ENCODE measurements at places on chromosomes 6 and 20. TPM values are rescaled to one million over a fixed set of nuclear protein-coding genes. Genes with fewer than 3 reads are reported as not detected.

DNA sequence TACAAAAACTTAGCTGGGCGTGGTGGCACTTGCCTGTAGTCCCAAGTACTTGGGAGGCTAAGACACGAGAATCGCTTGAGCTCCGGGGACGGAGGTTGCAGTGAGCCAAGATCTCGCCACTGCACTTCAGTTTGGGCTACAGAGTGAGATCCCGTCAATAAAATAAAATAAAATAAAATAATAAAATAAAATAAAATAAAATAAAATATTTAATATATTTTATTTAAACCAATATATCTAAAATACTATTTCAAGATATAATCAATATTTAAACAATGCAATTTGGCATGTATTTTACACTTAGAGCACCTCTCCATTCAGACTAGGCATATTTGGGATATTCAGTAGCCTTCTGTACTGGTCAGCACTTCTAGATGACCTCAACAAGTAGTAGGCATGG is 142.1 kb downstream of the FOXA2 start:
- H3K36me3 ChIP-seq = no peaks in the 10 kb centered on the region
- H3K27me3 ChIP-seq = no peaks in the 10 kb centered on the region
- no peaks in the 10 kb centered on the region for H3K4me1 ChIP-seq
- DNase-seq = no peak

- no peak for DNase-seq
- H3K36me3 ChIP-seq = peaks cover 9% of the 10 kb centered on the region
- H3K27ac ChIP-seq = peak overlapping the region; percentile 79
- H3K27me3 ChIP-seq = no peaks in the 10 kb centered on the region
- H3K4me3 ChIP-seq = peak overlapping the region; percentile 25
- peaks cover 35% of the 10 kb centered on the region for H3K4me1 ChIP-seq
Observed at GRCh38 chr6:131951576-131952230, 531 bp upstream of the CCN2 start.

DNA sequence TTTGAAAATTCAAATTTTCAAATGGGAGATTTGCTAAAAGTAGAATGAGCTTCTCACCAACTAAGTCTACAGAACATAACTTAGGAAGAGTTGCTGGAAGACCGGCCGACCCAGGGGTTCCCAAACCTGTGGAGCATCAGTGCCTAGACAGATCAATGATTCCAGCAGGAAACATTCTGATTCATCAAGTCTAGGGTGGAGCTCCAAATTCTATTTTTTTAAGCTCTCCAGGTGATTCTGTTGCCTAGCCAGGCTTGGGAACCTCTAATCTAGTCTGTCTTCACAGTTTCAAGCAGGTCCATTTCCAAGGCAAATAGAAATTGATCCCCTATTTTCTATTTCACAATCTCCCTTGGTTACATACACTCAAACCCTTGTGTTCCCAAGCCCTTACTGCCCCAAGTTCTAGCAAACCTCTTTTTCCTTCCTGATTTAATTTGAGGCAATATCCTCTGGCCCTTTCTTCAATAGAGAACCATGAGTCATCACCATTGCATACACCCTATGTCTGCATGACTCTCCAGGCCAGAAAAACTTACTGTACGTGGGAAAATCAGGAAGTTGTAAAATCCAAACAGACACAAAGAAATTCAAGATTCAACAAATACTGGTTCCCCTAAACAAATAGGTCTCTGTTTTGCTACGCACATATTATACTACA is 8.9 kb downstream of the ATXN1 start:
- H3K4me3 ChIP-seq = no peak overlapping the region
- peaks cover 4% of the 10 kb centered on the region for H3K36me3 ChIP-seq
- H3K27ac ChIP-seq = peak overlapping the region; percentile 80
- H3K4me1 ChIP-seq = peaks cover 55% of the 10 kb centered on the region

DNA sequence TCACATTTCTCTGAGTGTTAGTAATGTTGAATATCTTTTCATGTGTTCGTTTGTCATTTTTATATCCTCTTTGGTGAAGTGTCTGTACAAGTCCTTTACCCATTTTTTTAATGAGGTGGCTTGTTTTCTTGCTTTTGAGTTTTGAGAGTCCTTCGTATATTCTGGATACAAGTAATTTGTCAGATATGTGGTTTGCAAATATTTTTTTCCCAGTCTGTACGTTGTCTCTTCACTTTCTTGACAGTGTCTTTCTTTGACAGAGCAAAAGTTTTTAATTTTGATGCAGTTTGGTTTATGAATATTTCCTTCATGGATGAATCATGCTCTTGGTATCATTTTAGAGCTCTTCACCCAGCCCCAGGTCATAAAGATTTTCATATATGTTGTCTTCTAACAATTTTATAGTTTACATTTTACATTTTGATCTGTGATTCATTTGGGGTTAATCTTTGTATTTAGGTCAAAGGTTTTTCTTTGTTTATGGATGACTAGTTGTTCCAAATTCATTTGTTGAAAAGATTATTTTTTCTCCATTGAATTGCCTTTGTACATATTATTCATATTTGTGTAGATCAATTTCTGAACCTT is 152.5 kb downstream of the MRPL14 start:
- H3K4me1 ChIP-seq = no peaks in the 10 kb centered on the region
- no peak overlapping the region for H3K4me3 ChIP-seq

DNA sequence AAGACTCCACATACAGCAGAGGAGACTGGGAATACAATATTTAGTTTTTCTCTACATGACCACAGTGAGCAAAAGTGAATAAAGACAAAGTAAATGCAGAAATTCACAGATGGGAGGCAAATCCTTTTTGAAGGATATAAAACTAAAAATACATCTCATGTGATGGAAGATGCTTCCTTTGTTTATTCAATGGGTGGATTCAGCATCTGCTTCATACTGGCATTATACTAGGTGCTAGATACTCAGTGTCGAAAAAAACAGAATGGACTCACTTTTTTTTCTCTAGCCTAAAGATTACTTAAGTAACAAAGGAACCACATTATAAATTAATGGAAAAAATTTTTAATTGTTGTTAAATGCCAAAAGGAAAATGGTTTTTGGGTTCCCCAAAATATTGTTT is 216.2 kb downstream of the TRDN start:
- H3K36me3 ChIP-seq = no peaks in the 10 kb centered on the region
- H3K27me3 ChIP-seq = peaks cover 1% of the 10 kb centered on the region
- no peaks in the 10 kb centered on the region for H3K4me1 ChIP-seq
- DNase-seq = no peak
- H3K27ac ChIP-seq = no peak overlapping the region

DNA sequence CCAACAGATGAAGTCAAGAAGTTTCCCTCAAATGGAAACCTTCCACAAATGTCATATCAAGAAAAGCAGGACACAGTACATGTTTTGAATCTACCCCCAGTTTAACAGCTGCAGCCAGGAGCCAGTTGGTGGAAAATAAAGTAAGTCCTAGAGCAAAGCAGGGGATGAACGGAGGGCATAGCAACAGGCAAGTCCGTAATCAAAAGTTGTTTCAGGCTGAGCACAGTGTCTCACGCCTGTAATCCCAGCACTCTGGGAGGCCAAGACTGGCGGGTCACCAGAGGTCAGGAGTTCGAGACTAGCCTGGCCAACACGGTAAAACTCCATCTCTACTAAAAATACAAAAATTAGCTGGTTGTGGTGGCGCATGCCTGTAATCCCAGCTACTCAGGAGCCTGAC is 2.4 kb upstream of the SALL4 start:
- no peaks in the 10 kb centered on the region for H3K36me3 ChIP-seq
- no peak for DNase-seq
- H3K4me3 ChIP-seq = no peak overlapping the region
- no peak overlapping the region for H3K27ac ChIP-seq

DNA sequence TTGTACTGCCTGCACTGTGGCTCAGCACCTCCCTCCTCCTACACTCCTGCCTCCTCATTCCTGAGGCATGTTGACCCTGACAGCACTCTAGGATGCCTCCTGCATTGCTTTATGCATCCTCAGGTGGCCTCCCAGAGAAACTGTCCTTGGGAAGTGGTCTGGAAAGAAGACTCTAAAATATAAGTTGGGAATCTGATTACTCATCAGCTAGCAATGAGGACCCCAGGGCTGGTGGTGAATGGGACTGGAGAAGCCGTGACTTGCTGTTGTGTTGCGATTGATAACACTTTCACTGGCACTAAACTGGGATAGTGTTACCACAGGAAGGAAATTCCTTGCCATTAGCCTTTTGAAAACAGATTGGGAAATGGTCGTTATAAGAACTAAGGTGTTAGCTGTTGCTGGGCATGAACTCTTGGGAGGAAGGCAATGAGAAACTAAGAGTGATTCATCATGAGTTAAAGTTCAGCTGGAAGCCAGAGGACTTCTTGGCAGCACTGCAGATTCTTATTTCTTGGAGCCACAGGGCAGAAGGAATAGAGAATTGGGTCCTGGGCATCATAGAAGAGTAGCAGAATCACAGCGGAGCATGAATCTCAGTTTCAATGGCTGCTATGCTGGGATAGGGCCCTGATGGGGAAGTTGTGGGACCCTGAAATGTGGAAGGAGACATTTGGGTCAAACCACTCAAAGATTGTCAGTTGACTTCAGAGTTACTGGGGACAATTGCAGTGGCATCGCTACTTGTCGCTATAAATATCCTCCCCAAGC is 10.1 kb upstream of the SIRPD start:
- no peaks in the 10 kb centered on the region for H3K36me3 ChIP-seq
- H3K4me3 ChIP-seq = no peak overlapping the region

DNA sequence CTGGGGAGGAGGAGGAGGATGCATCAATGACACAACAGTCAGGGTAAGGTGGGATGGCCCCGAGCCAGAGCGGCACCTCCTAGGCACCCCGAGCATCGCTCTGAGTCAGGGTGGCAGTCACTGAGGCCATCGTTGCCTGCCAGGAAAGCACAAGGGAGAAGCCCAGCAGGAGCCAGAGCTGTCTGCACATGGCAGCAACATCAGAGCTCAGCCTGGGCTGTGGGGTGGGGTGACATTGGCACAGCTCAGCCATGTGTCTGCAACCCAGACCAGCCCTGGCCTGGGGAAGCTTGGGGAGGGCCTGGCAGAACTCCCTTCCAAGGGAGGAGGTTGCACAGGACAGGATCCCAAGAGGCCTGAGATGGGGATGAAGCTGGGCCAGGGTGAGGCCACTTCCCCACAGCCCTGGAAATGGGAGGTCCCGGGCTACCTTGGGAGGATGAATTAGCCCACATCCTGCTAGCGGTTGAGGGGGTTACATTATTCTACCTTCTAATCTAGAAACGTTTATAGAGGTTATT is 255.6 kb downstream of the MAFB start:
- no peak overlapping the region for H3K27ac ChIP-seq
- no peaks in the 10 kb centered on the region for H3K27me3 ChIP-seq
- no peaks in the 10 kb centered on the region for H3K36me3 ChIP-seq
- no peaks in the 10 kb centered on the region for H3K4me1 ChIP-seq

DNA sequence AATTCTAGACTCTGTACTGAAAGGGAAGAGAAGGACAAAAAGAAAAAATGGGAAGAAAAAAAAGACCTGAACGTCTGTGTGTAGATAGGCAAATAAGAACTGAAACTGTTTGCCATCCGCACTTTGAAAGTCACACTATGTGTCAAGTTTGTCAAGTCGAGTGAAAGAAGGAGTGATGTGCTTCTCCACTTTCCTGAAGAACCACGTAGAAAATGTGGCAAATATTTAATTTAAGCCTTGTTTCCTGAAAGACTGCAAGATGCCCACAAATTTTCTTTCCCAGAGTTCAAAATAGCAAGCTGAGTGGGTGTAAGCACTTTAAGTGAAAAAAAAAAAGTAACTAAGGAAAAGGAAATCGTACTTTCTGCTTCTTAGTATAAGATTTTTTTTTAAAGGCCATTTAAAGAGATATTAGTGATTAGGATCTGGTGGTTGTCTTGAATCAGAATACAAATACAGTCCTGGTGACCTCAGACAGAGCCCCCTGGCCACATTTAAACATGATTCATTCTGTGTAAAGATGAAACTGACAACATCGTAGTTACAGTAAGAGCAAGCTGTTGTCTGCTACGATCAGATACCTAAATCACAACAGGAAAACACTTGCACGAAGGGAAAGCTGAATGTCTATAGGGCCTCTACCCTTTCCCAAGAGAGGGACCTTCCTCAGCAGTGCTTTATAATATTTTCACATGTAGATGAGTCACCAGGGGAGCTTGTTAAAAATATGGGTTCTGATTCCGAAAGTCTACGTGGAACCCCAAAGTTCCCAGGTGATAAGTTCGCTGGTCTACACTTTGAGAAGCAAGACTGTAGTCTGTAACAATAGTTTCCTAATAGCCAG is 102.3 kb downstream of the HIVEP2 start:
- H3K27ac ChIP-seq = peak overlapping the region; percentile 82
- H3K4me3 ChIP-seq = peak overlapping the region; percentile 30
- H3K27me3 ChIP-seq = no peaks in the 10 kb centered on the region
- DNase-seq = peak; percentile 82
- H3K4me1 ChIP-seq = peaks cover 66% of the 10 kb centered on the region

- peak overlapping the region; percentile 30 for H3K4me3 ChIP-seq
- no peak overlapping the region for H3K27ac ChIP-seq
- no peak for DNase-seq
- H3K4me1 ChIP-seq = no peaks in the 10 kb centered on the region
- peaks cover 42% of the 10 kb centered on the region for H3K27me3 ChIP-seq
Observed at GRCh38 chr6:110358553-110359160, 508 bp upstream of the METTL24 start.

- no peaks in the 10 kb centered on the region for H3K36me3 ChIP-seq
- peak; percentile 20 for DNase-seq
- peaks cover 9% of the 10 kb centered on the region for H3K27me3 ChIP-seq
- no peak overlapping the region for H3K27ac ChIP-seq
Observed at GRCh38 chr6:93417421-93418013, 1.8 kb downstream of the EPHA7 start.

DNA sequence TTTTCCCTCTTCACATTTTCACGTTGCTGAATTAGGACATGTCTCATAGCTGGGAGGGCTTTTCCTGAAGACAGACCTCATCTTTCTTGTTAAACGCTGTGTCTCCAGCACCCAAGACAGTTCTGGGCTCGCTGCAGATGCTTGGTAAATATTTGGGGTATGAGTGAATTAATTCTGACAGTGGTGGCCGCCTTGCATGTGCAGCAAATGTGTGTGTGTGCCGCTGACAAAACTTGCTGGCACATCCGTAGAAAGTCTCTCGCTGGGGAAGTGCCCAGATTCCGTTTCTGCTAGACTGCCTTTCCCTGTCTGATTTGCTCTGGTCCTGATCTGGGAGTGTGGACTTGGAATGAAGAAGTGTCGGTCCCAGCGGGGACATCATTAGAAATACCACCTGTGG is 48.2 kb upstream of the ZNFX1 start:
- no peaks in the 10 kb centered on the region for H3K36me3 ChIP-seq
- no peak overlapping the region for H3K27ac ChIP-seq
- peaks cover 15% of the 10 kb centered on the region for H3K4me1 ChIP-seq
- DNase-seq = peak; percentile 48
- H3K4me3 ChIP-seq = no peak overlapping the region

GRCh38 chr6:161245363-161245762 is 28.5 kb downstream of the AGPAT4 start:
- H3K27me3 ChIP-seq = no peaks in the 10 kb centered on the region
- H3K4me1 ChIP-seq = peaks cover 12% of the 10 kb centered on the region
- H3K4me3 ChIP-seq = no peak overlapping the region
- H3K27ac ChIP-seq = no peak overlapping the region

The BANF2 gene
- total RNA-seq = not detected

The DYNLT1 gene
- 173 TPM for total RNA-seq

The ZNF165 gene
- total RNA-seq = 0.48 TPM

The TBC1D32 gene
- 8.9 TPM for total RNA-seq
